ENCODE measurements at places on chromosomes 5 and 9. TPM values are rescaled to one million over a fixed set of nuclear protein-coding genes. Genes with fewer than 3 reads are reported as not detected.

- DNase-seq = no peak
Measured at GRCh38 chr5:127153031-127153430, 79.7 kb upstream of the C5orf63 start.

The SIT1 gene
- polyA plus RNA-seq = 0.10 TPM

GRCh38 chr5:168734620-168735300, 155.6 kb upstream of the PANK3 start:
- peak; percentile 69 for DNase-seq

- DNase-seq = peak; percentile 97
Measured at GRCh38 chr9:120580051-120580896, at the start of gene CDK5RAP2. Gene CDK5RAP2 (minus strand): TSS chr9:120580167. CDS start chr9:120579978, 189 bp downstream.

- DNase-seq = no peak
Measured at GRCh38 chr5:172923539-172923938, 35.7 kb upstream of the RPL26L1 start.

The RELL2 gene
- 1.5 TPM for polyA plus RNA-seq

- DNase-seq = no peak
Measured at GRCh38 chr5:97135868-97136267, 6.5 kb downstream of the LIX1 start.

The KIF20A gene
- 0.14 TPM for polyA plus RNA-seq

DNA sequence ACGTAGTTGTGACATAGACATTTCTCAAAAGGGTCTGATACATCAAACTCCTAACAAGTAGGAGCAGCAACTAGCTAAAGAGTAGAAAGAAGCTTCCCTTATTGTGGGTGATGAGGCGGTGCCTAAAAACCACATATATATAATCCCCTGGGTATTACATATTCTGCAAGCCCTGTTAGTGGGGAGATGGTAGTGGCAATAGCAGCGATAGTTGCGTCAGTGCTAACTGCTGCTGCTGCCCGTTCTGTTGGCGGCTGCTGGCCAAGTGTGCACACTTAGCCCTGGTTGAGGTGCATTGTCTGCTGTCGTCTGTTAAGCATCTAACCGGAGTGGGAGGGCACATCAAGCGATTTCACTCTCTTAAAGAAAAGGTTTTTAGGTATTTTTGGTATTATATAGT, 35.8 kb downstream of the VLDLR start:
- DNase-seq = no peak

The PAX5 gene
- under 0.01 TPM for polyA plus RNA-seq

- no peak for DNase-seq
Measured at GRCh38 chr5:118479285-118479684, 509.1 kb downstream of the DTWD2 start.

The CCDC171 gene
- polyA plus RNA-seq = 0.23 TPM

DNA sequence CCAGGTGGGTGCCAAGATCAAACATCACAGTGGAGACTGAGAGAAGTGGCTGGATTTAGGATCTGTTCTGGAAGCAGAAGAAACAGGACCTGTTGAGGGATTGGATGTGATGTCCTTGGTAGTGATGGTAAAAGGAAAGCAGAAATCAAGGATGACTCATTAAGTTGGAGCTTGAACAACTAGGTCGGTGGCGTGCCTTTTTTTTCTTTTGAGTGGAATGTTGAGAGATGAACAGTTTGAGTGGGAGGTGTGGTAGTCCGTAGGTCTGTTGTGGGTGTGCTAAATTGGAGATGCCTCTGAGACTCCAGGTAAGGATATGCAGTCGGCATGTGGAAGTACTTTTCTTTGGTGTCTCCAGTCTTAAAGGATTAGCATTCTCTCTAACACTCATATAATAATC, 92.1 kb upstream of the IL12B start:
- no peak for DNase-seq

- DNase-seq = peak; percentile 77
Measured at GRCh38 chr9:113580041-113580953, 116.8 kb downstream of the RGS3 start.

- no peak for DNase-seq
Measured at GRCh38 chr5:5588887-5589826, 166.7 kb downstream of the ICE1 start.

GRCh38 chr5:6905423-6905822, 192.2 kb downstream of the TENT4A start:
- DNase-seq = peak; percentile 66

GRCh38 chr5:152864991-152865390, 459.9 kb upstream of the NMUR2 start:
- no peak for DNase-seq

The C9orf153 gene
- 0.09 TPM for polyA plus RNA-seq

DNA sequence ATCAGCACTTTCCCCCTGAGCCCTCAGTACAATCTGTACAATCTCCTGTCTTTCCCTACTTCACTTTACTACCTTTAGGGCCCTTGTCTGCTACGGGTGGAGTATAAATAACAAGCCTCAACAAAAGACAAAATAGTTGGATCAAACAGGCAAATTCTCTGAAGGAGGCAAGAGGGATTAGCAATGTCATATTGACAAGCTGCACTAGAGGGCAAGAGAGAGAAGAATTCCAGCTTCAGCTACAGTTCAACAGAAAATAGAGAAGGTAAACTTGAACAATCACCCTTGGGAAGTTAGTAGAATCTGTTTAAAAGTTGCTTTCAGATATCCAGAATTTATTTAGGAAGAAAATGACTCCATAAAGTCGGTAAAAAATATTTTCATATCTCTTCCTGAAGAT, 68.4 kb upstream of the IZUMO3 start:
- no peak for DNase-seq
